K562 (cell line): ENCODE measurements at places on chromosomes 1 and 21. TPM values are rescaled to one million over a fixed set of nuclear protein-coding genes. Genes with fewer than 3 reads are reported as not detected.

- no peak for DNase-seq
These were observed 15.1 kb upstream of the DMBX1 start for GRCh38 chr1:46474570-46474969.

DNA sequence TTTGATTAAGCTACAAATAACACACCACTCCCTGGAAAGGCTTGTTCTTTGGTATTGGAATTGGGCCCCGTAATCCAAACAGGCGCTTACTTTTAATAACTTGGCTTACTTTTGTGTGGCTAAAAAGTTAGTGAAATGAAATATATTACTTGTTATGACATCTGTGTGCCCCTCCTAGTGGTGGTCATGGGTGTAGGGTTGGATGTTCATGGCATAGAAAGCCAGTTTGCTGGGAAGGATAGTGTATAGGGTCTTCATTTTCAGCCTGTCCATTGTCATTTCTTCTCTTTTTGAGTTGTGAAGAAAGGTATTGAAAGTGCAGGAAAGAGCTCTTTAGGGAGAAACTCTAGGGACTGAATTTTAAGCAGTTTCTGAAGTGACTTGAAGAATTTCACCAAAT lies 5.9 kb downstream of the CDC14A start:
- no peak for DNase-seq

Gene LAD1
- 0.25 and 0.31 TPM in 2 replicates for total RNA-seq

Gene TBX19
- total RNA-seq = 1.8 and 2.1 TPM in 2 replicates

Gene F11R
- 52.9 and 60.6 TPM in 2 replicates for total RNA-seq
